ENCODE measurements at places on chromosomes 3 and 15.

DNA sequence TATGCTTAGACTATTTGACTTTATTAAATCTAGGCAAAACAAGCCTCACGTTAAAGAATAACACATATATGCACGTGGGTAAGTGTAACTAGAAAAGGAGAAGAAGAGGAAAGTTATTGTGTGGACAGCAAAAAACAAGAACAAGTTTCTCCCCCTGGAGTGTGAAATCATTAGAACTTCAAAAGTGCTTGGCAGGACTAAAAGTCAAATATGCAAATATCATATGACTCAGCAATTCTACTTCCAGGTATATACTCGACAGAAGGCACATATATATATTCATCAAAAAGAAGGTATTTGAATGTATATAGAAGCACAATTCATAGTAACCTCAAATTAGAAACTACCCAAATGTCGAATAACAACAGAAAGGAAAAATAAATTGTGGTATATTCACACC lies 68.9 kb upstream of the STXBP5L start:
- no peak for DNase-seq

DNA sequence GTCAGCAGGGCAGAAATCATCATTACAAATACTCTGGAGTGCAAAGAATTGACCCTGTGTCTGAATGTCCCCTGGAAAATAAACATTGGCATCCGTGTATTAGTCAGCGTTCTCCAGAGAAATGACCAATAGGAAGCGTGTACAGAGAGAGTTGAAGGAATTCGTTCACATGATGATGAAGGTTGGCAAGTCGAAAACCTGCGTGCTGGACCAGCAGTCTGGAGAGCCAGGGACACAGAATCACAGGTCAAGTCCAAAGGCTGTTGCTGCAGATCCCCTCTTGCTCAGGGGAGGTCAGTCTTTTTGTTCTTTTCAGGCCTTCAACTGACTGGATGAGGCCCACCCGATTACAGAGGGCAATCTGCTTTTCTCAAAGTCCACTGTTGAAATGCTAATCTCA lies 16.6 kb downstream of the GP9 start:
- DNase-seq: no peak

DNA sequence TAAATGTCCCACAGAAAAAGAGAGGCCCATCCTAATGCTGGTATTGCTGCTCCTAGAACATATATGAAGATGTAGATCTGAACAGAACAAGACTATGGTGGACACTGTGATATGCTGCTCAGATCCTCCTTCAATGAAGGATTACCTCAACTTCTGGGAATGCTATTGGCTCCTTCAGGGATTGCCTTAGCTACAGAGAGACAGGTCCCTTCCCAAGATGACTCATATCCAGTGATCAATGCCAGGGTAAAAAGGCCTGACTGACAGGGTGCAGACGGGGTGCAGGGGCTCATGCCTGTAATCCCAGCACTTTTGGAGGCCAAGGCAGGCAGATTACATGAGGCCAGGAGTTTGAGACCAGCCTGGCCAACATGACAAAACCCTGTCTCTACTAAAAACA lies 20.5 kb upstream of the STAG1 start:
- no peak for DNase-seq

DNA sequence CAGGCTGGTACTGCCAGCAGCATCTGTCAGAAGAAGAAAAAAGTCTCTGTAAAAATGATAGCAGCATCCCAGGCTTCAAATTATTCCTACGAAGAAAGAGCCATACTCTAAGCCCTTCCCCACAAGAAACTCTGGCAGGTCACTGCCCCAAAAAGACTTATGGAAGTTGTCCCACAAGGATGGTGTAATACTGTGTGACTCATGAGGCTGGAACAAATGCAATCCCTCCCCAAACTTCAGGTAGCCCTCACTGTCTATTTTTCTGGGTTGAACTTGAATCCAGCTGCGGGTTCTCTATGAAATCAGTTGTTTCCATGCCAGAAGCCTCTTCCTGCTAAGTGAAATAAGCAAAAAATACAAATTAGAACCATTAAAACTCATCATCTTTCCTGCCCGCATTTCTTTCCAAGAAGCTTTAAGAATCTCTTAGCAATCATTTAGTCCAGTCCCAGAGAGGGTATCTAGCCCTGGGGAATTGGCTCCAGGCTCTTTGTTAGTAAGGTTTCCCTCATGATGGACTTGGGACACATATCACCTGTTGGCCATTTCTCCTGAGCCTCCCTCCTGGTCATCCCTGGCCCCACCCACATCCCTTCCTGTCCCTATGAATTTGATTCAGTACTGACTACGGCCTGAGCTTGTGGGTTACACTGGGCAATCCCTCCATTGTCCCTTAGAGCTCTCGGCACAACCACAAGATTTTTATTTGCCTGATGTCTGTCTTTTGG lies 51.7 kb downstream of the FAM174B start:
- no peak for DNase-seq

DNA sequence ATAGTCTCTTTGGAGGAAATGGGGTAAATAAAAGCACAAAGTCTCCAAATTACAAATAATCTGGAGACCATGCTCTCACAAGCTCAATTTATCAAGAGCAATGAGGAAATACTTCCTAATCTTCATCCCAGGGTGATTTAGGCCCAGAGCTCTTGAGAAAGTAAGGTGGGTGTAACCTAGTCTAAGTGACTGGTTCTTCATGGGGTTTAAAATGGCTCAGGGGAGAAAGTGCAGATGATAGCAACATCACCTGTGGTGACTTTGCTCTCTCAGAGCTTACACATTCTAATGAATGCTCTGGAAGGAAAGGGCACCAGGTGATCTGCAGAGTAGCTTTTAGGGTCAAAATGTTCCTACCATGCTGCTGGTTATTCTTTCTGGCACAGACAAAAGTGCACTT lies 118.4 kb upstream of the TP63 start:
- no peak for DNase-seq

Measured in adrenal gland (tissue), 19 donors.